ENCODE measurements at places on chromosomes 7 and 10.

- no peak for DNase-seq
Observed at GRCh38 chr7:126948664-126949063, 304.1 kb downstream of the GRM8 start.

- no peak for DNase-seq
Observed at GRCh38 chr7:136133551-136133950, 156.4 kb upstream of the MTPN start.

- DNase-seq = no peak
Observed at GRCh38 chr7:139627831-139628230, 104.3 kb downstream of the CLEC2L start.

DNA sequence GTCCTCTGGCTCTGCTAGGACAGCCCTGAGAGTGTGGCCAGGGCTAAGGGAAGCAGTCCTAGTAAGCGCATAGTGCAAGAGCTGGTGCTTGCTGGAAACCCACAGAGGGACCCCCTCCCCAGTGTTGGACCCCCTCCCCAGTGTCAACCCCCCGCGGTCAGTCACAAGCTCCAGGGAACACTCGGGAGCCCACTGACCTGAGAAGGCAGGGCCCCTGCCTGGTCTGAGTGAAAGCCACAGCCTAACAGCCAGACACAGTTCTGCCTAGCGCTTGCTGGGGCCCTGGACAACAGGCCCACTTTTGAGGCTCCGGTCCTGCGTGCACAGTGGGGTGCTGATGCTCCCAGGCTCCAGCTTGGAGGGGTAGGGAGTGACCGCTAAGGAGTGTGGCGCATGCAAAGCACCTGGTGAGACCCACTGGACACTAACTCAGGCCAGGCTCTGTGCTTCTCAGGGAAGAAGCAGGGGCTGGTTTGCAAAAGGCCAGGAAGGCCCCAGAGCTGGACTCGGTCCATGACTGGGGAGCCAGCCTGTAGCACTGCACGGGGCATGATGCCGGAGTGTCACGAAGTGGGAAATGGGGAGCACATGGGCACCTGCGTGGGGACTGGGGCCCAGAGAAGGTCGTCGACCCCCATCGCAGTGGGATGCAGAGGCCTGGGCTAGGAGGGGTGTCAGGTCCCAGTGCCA, 175.8 kb upstream of the PPP2R2D start:
- DNase-seq = no peak

DNA sequence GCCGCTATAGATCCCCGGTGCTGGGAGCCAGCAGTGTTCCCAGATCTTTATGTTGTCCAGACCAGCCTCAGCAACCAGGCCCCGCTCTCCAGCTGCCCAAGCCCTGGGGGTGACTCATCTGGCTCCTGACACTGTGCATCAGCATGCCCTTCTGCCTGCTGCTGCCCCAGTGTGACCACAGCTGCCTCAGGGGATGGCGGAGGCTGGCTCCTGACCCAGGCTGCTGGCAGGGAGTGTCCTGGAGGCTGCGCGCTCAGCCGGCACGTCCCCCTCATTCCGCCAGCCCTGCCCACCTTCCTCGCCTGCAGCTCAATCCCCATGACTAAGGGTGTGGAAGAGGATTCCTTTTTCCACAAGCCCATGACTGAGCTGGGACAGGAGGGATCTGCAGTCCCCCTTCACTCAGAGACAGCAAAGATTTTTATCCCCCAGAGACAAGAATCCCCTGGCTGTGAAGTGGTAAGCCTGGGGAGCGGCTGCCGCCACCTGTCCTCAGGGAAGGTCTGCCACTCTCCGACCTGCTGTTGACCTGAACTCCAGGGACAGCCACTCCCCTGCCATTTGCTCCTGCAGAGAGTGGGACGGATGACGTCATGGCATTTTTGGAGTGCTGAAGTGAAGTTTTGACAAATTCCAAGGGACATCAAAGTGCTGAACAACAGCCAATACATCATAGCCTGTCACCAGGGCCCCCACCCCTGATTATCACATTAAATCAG, 182.8 kb upstream of the BMPER start:
- DNase-seq = no peak

- no peak for DNase-seq
Observed at GRCh38 chr7:27641581-27642230, 21.0 kb downstream of the HIBADH start.

DNA sequence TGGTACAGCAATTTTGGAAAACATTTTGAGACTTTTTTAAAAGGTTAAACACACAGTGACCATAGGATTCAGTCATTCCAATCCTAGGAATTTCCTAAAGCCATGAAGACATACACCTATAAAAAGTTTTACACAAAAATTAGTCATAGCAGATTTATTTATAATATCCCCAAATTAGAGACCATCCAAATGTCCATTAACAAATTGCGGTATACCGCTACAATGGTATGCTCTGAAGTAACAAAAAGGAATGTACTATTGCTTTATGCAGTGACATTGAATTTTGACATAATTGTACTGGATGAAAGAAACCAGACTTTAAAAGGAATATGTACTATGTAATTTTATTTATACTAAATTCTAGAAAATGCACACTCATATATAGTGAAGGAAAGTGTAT, 362.8 kb downstream of the HGF start:
- DNase-seq = no peak

- DNase-seq = no peak
Observed at GRCh38 chr7:153523320-153524015, 528.7 kb upstream of the DPP6 start.

DNA sequence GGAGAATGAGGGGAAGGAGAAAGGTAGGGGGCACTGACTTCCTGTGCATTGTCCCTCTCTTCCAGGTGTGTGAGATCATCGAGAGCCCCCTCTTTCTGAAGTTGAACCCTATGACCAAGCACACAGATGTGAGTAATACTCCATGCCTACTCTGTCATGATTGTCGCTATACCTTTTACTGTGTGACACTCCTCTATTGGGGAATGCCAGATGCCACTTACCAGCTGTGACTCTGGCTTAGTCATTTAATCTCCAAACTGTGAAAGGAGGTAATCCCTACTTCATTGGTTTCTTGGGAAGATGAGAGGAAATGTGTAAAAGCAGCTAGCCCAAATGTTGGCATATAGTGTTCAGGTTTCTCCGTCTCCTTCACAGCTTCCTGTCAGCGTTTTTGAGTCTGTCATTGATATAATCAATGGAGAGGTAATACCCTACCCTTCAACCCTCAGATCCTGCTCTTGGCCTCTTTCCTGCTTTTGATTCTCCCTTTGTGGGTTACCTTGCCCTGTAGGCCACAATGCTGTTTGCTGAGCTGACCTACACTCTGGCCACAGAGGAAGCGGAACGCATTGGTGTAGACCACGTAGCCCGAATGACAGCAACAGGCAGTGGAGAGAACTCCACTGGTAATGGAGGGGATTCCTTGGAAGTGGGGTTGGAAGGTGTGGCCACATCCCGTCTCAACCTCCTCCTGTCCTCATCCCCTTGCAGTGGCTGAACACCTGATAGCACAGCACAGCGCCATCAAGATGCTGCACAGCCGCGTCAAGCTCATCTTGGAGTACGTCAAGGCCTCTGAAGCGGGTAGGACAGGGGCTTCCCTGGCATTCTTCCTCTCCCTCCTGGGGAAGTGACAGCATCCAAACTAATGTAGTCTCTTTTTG, 2.0 kb downstream of the COPS6 start:
- DNase-seq = no peak

DNA sequence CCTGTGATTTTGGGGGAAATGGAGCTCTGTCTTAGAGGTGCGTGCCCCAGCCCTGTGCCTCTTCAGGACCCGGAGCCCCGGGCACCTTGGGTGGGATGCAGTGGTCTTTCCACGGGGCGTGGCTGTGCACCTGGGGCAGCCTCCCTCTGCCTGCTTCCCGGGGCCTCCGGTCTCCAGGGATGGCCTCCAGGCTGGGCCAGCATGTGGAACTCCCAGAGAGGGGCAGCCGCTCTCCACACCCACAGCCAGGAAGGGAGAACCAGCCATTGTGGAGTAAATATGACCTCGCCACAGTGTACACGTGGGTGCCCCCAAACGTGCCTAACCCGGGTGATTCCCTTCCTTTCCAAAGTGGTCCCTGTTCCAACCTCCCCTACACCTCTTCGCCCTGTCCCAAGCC, 52.6 kb downstream of the JAKMIP3 start:
- DNase-seq = no peak

- DNase-seq = no peak
Observed at GRCh38 chr7:50696810-50697582, 85.7 kb downstream of the GRB10 start.

DNA sequence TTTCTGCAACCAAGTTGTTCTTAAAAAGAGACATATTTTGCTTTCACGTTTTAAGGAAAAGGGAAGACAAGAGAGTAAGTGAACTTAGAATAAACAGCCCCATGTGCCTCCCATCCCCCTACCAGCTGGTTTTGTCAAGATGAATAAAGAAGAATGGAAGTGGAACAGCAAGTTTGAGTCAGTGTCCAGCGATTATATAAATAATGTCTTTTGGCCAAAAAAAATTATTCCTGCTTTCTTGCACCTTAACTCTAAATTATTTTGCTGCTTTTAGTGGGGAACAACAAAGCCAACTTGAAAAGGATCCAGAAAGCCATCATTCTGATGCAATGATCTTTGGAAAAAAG, 82.4 kb upstream of the TRIL start:
- no peak for DNase-seq

- no peak for DNase-seq
Observed at GRCh38 chr10:69506834-69507713, 55.8 kb downstream of the TSPAN15 start.

DNA sequence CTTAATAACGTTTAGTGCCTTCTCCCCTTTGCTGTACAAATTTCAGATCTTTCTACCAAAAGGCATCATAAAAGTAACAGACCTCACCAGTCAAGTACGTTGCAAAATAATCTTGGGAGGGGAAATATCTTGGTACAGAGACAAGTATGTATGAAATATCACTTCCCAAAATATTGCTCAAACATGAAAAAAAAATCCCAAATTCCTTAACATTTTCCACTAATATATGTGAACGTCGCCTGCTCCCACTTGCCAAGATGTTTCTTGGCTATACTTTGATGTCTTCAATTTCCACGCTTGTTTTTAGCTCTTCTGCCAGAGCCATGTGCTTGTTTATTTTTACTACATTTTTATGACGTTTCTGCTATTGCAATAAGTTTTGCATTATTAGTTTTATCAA, 223.5 kb downstream of the PLXNA4 start:
- no peak for DNase-seq

DNA sequence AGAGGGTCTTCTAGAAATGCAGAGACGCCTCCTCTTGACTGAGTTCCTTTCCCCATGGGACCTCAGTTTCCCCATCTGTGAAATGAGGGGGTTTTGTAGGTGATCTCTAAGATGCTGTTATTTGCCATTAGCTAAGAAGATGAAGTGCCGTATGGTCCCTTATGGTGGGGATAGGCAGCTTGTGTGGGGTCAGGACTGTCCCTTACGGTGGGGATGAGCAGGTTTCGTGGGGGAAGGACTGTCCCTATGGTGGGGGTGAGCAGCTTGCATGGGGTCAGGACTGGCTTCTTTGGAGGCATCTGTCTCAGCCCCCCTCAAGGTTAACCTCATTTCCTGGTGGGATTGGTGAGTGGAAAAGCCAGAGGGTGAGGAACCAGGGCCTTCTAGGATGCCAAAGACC, 148.3 kb upstream of the GPR26 start:
- DNase-seq = no peak

DNA sequence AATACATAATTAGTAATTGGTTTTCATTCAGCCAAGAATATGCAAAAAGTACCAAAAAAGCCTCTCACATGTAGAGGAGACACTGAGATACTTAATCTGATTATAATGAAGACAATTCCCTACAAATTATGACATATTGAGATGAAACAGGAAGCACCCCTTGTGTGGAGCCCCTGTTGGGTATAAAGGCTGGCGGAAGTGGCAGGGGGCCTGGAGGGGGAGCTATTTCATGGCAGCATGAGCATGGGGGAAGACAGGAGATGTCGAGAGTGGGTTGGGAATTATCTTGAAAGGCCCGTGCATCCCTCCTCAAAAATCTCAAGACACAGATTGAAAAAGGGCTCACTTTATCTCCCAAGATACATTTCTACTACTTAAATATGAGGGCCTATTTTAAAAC, 96.9 kb downstream of the PIP4K2A start:
- DNase-seq = no peak

DNA sequence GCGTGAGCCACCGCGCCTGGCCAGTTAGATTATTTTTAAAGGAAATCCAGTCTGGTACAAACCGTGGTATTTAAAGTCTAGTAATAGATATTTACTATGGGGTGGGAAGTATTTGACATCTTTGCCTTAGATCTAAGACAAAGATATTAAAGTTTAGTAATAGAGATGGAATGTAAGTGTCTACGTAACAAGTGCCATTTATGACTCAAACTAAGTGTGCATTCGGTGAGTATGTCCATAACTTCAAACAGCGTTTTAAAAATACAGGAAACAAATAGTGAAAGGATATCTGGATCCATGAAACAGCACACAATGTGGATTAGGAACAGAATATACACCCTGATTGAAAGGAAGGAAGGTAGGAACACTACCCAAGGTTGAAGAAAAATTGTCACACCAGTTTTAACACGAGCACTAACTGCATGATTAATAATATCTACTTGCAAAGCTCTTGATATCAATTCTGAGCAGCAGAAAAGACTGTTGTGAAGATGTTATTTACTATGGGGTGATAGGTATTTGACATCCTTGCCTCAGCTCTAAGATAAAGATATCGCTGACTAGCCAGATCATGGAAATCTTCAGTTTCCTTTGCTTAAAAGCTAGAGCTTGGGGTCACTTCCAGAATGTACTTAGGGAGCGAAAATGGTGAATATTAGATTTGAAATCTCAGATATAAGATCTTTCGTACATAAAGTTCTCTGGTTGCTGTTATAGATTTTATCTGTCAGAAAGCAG, 48.7 kb downstream of the EPC1 start:
- no peak for DNase-seq

GRCh38 chr7:83562289-83562688, 86.7 kb downstream of the SEMA3E start:
- no peak for DNase-seq

DNA sequence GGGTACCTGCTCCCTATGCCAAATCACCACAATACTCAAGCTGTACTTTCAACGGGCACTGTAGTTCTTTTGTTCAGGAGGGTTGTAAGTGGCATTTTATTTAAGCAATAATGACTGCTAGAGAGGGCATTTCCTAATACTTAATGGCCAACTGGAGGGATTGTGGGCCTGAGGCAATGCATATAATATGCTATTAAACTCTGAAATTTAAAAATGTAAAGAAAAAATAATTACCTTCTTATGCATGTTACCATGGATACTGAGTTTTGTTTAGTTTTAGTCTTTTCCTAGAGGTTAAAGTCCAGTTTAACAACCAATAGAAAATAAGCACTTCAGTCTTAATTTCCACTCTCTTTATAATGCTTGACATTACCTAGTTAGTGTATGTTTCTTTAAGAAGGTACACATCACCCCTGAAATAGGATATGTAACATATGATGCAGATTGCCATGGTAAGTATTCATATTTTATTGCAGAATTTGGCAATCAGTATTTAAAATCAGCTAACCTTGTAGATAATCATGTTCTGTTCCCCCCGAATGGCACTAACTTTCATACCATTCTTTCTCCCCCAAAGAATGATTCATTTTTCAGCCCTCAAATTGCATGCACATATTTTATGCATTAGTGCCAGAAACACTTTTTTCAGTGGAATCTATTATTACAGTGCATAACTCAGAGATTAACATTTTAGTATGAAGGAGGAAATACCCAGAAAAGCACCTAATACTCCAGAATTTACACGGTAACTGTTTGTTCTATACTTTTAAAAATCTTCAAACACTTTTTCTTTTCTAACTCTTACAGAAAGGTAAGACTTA, 90.3 kb upstream of the ZNF438 start:
- no peak for DNase-seq
